ENCODE measurements at places on chromosomes 3 and 15.

DNA sequence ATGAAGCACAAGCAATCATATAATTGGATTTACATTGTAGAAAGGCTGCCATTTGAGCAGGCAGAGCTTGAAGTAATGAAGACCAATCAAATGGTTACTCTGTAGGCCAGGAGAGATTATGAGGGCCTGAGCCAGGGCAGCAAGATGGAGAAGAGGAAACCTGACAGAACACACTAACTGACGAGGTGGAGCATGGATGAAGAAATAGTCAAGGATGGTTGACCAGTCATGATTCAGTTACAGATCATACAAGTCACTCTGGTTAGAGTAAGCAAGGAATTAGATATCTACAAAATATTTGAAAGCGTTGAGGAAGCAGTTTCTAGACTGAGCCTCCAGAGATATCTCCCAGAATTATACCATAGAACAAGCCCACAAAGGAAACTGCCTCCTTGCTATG is 101.8 kb upstream of the THSD4 start:
- DNase-seq, result no peak

GRCh38 chr3:28151608-28152228 is 89.7 kb upstream of the CMC1 start:
- no peak for DNase-seq

GRCh38 chr3:173870976-173871375 is 473.4 kb downstream of the NLGN1 start:
- DNase-seq, result no peak

GRCh38 chr3:37580237-37580636 is 281.4 kb upstream of the CTDSPL start:
- DNase-seq, result peak; percentile 86

- no peak for DNase-seq
These were observed 282.7 kb upstream of the SEMA6D start for GRCh38 chr15:47434596-47434995.

DNA sequence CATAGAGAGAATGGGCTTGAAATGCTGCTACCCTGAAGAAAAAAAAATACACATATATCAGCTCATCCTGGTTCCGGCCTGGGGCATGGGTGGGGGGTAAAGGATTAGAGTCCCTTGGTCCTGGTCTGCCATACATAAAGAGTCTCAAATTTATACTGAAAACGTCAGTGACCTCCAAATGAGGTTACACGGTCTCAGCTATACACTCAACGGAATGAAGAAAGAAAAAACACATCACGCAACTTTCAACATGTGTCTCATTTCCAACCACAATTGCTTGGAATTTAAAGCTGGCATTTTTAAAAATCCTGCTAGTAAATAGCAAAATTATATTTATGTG is 612.8 kb downstream of the MCTP2 start:
- no peak for DNase-seq

DNA sequence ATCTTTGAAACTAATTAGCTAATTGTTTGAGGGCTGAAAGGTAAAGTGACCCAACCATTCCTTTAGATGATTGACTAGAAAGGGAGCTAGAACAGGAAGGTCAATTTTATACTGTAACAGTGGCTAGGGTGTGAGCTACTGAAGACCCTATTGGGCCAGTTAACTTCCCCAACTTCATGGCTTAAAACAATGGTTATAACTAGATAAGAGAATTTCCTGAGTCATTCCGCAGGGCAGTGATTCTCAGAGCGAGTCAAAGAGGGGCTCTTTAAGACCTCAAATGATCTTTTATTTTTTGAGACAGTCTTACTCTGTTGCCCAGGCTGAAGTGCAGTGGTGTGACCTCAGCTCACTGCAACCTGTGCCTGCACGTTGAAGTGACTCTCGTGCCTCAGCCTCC is 33.7 kb upstream of the TTBK2 start:
- DNase-seq, result no peak

DNA sequence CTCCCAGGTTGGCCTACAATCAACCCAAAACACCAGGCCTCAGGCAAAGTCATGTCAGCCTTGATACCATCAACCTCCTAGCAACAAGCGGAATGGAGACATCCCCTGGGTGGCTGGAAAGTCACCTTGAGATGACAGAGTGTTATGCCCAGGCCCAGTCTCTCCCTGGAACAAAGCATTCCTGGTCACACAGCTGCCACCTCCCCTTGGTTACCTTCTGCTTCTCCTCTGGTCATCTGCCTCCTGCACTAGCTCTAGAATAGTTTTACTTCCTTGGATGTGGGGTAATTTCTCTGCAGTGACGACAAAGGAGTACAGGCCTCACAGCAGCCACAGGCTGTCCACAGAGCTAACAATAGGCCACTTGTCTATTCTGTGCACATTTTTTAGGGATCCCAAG is 114.9 kb downstream of the RFTN1 start:
- DNase-seq, result no peak

- DNase-seq, result no peak
These were observed 806 bp downstream of the KLHL25 start for GRCh38 chr15:85793641-85794597.

Measured in sigmoid colon (tissue), 7 donors.